Activated CD8-positive, alpha-beta memory T cell treated with anti-CD3 and anti-CD28 coated beads, Interleukin-2, amount 10 ng/mL, durations not matched to agents 7 days and 5 days (primary cell): ENCODE measurements at places on chromosomes 3 and 15. TPM values are rescaled to one million over a fixed set of nuclear protein-coding genes. Genes with fewer than 3 reads are reported as not detected.

Gene UBP1
- 71.8 TPM for total RNA-seq

Gene SLTM
- total RNA-seq, result 128 TPM

Gene MYH15
- total RNA-seq, result 0.37 TPM

Gene DAZL
- 0.07 TPM for total RNA-seq

Gene ZBTB47
- 0.41 TPM for total RNA-seq

Gene DUOXA2
- total RNA-seq, result not detected

Gene EEFSEC
- 19.4 TPM for total RNA-seq

GRCh38 chr3:4401441-4401840, 65.6 kb downstream of the SUMF1 start:
- DNase-seq, result peak; percentile 57

GRCh38 chr15:70509282-70509662, 254.1 kb downstream of the UACA start:
- DNase-seq, result no peak

GRCh38 chr15:33200903-33201302, 6.4 kb upstream of the FMN1 start:
- no peak for DNase-seq

DNA sequence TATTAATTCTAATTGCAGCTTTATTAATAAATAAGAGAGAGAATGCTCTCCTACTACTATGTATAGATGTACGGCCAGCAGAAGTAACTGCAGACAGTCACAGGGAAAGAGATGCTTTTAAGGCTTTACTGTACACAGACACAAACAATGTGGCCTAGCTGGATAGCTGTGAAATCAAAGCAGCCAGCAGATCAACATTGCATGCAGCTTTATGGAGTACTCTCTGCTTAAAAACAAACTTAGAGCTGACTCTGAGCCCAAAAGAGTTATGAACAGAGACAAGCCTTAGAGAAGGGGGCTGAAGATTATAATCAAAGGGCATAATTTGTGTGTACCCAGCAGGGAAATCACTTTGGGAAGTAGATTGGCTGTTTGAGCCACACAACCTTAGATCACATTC, 47.2 kb downstream of the CADM2 start:
- no peak for DNase-seq

DNA sequence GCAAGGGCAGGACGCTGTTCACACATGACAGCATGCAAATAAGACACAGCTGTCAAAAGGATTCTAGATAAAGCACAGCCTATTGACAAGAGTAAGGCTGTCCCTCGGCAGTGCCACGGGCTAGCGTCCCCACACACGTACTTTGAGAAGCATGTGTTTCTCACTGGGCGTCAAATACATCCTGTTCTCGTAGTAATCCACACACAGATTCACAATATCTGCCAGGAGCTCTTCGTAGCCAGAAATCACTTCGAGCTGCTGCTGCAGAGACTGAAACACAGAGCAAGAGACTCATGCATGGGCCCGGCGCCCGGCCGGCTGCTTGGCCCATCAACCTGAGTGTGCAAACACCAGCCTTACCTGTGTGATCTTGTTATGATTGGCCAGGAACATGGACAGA, 41.1 kb downstream of the CYFIP1 start:
- no peak for DNase-seq

- no peak for DNase-seq
Measured at GRCh38 chr3:23991683-23992628, 46.9 kb downstream of the NR1D2 start.

DNA sequence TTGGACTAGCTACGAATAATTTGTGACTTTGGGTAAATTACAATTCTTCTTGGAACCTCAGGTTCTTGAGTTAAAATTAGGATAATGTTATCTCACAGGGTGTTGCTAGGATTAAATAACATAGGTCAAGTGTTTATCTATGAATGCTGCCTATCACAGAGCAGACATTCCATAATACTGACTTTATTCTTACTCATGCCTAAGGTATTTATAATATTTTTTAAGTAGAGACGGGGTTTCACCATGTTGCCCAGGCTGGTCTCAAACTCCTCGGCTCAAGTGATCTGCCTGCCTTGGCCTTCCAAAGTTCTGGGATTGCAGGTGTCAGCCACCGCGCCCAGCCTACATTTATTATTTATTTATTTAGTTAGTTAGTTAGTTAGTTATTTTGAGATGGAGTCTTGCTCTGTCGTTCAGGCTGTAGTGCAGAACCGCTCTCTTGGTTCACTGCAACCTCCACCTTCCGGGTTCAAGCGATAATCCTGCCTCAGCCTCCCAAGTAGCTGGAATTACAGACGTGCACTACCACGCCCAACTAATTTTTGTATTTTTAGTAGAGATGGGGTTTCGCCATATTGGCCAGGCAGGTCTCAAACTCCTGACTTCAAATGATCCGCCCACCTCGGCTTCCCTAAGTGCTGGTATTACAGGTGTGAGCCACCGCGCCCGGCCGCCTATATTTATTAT, 741 bp upstream of the ZNF106 start:
- DNase-seq, result no peak

GRCh38 chr15:49154799-49155109, 645 bp downstream of the COPS2 start:
- DNase-seq, result no peak

DNA sequence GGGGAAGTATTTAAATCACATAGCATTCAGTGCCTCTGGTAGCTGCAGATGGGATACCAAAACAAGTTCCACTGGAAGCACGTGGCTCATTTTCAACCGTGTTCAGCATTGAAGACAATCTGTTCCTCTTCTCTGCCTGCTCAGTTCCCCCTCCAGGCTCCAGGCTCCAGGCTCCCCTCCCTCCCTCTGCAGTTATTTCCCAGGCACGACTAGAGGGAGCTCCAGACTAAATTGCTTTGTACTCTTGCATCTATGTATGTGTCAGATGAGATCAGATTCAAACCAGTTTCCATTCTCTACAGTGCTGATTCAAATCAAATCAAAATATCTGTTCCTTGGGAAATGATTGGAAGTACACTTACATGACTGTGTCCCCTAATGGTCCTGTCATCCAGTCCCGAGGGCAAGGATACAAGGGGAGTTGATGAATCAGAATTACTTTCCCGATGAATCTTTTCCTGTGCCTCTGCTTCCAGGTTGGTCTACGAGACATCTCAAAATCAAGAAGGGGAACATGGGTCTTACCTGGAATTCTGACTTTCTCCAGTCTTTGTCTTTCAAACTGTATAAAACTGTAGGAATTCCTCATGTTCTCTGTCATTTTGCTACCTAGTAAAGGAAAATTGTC, 600.5 kb downstream of the EDEM1 start:
- DNase-seq, result no peak

GRCh38 chr3:89954137-89954536, 846.7 kb downstream of the EPHA3 start:
- no peak for DNase-seq

- DNase-seq, result no peak
Measured at GRCh38 chr3:78860567-78860966, 907.2 kb downstream of the ROBO1 start.

DNA sequence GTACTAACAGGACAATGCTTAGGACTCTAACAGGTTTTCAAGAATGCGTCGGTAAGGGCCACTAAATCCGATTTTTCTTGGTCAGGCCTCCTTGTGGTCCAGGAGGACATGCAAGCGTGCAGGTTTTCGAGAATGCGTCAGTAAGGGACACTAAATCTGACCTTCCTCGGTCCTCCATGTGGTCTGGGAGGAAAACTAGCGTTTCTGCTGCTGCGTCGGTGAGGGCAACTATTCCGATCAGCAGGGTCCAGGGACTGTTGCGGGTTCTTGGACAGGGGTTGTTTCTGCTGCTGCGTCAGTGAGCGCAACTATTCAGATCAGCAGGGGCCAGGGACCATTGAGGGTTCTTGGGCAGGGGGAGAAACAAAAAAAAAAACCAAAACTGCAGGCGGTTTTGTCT, 7.8 kb upstream of the UBP1 start:
- DNase-seq, result no peak

GRCh38 chr15:70582143-70582945, 181.0 kb downstream of the UACA start:
- no peak for DNase-seq

DNA sequence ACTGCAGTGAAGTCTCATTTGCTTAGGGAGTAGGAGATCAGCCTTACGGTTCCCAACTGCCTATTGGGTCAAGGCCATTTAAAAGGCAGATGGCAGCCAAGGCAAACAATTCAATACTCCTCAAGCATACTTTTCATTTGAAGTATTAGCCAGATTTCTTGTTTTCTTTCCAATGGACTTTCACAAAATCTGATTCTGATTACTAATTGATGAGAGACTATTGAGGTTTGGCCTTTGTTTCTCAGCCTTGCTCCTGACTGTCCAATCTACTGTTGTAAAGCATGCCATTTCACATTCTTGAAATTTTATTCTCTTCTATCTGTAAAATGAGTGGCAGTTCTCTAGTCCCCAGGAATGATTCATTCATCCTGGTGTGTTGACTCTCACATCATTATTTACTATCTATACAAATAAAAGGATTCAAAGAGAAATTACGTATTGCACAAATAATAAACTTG, 166.2 kb upstream of the TGFBR2 start:
- no peak for DNase-seq
